Left lung (tissue), 14 donors: ENCODE measurements at places on chromosomes 7 and 10. TPM values are rescaled to one million over a fixed set of nuclear protein-coding genes. Genes with fewer than 3 reads are reported as not detected.

RBM20 gene
- polyA plus RNA-seq, result 1.8 TPM

GRCh38 chr7:108079276-108079647 is 50.9 kb downstream of the LAMB4 start:
- DNase-seq, result no peak

DNA sequence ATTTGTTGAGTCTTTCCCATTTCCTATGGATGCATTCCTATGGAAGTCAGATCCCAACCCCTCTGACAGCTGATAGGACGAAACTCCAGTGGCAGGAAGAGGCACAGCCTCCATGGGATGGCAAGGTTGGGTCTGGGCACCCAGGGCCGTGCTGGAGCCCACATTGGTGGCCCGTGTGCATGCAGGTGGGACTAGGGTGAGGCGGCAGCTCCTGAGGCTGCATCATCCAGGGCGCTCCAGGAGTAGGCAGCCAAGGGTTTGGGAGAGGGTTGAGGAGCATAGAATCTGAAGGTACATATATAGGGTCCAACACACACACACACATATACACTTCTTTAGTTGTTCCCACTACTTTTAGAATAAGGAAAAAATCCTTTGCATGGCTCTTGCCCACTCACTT is 81.4 kb upstream of the BMPER start:
- no peak for DNase-seq

AKR1B15 gene
- 0.18 TPM for polyA plus RNA-seq

GRCh38 chr7:151795168-151795811 is 81.6 kb downstream of the PRKAG2 start:
- DNase-seq, result no peak

DNA sequence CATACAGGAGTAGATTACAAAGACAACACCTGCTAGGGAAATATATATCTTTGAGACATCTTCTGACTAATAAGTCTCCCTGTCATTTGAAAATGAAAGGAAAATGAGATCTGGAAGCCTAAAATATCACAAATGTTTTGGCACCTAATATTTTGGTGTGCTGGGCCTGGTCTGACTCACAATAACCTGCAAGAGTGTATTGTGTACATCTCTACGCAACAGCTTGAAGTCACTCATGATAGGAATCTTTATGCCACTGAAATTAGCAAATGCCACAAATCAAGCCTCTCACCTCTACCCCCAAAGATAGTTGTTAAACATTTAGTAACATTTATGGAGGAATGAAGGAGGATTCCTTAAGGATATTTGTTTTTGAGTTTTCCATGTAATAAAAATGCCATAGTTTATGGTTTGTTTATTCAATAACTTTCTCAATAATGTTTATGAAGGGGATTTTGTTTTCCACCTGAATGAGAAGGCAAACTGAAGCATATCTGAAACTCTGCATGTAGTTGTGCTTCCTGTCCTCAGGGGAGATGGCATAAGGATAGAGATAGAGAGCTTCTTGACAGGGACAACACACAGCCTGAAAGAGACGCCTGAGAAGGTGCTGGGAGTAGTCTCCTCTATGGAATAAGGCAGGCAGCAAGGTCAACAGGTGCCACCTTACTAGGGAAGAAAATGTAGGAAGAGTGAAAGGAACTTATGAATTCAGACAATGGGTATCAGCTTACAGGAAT is 197.4 kb downstream of the AHR start:
- DNase-seq, result no peak

DNA sequence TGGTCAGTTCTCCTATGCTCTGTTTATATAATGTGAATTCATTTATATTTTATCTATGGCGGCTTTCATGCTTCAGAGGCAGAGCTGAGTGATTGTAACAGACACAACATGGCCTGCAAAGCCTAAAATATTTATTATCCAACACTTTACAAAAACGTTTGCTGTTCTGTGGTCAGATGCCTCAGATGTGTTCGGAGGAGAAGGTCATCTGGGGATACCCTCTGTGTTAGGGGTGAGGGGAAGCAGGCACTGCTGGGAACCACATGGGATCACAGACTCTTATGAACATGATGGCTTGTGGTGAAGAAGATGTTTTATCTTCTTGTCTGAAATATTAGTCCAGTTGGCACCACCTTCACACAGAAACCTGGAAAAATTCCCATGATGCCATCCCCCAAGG is 203.4 kb downstream of the PHTF2 start:
- no peak for DNase-seq

DNA sequence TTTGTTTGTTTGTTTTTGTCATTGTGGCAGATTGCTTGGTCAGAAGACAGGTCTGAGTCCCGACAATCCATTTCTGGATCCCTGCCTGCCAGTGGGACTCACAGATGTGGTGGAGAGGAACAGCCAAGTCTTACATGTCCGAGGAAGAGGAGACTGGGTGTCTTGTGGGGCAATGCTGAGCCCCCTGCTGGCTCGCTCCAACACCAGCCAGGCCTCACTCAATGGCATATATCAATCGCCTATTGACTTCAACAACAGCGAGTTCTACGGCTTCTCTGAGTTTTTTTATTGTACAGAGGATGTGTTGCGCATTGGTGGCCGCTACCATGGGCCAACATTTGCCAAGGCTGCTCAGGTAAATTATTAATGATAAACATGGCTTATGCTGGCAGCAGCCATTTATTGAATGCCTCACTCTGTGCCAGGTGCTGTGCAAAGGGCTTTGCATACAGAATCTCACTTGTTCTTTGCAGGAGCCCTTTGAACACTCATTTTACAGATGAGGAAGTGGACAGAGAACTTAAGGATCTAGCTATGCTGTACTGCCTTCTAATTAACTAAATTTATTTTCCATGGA is 33.3 kb downstream of the COX15 start:
- DNase-seq, result no peak

- no peak for DNase-seq
Measured at GRCh38 chr10:81814842-81815241, 60.2 kb upstream of the NRG3 start.

- DNase-seq, result no peak
Measured at GRCh38 chr7:55189146-55189766, 170.4 kb downstream of the EGFR start.

OGA gene
- polyA plus RNA-seq, result 224 TPM

DNA sequence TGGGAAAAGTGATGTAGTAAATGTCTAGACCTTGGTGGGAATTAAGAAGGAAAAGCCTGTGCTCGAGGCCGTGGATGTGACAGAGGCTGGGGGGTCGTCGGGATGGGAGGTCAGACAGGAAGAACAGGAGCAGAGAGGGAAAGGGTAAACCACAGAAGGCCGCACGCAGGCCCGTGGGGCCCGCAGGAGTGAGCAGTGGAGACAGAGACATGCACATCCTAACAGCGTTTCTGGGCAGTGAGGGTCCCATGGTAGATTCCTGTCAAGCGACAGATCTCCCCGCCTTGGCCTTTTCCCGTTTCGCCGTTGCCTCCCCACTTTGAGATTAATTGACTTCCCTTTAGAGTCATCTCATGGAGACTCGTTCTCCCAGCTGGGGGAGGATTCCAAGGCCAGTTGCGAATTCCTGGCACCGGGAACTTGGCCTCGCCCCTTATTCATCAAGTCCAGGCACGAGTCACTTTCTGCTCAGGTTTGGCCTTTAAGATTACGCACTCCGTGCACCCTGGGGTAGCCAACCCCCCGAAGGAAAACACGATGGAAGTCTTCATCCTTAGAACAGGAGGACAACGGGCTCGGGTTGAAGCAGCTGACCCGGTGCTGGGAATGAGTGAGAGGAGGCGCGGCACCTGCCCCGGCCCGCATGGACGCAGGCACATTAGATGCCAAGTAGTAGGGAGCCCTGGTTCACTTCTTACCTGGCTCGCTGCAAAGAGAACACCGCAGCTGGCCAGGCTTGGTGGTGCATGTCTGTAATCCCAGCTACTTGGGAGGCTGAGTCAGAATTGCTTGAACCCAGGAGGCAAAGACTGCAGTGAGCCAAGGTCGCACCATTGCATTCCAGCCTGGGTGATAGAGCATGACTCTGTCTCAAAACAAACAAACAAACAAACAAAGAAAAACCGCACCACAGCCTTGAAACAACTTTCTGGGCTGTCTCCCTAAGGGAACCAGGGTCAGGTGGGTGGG is 315.2 kb upstream of the SHH start:
- no peak for DNase-seq

PDK4 gene
- polyA plus RNA-seq, result 46.4 TPM

- DNase-seq, result peak; percentile 85
Measured at GRCh38 chr10:92695679-92696605, 6.2 kb downstream of the HHEX start.

TMEM176B gene
- polyA plus RNA-seq, result 18.3 TPM

DNA sequence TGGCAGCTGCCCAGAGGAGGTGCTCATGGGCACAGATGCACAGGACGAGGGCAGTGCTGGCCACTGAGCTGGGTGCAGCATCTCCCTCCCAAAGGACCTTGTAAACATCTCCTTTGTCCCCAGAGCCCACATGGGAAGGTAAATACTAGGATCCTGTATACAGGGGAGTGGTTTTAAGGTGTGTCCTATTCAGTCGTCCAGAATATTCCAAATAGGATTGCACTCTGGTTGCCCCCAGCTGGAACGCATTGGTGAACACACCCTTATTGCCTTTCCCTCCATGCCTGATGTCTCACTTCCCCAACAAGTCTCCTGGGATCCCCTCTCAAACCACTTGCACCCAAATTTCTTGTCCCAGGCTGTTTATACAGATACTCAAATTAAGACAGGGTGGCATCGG is 152.0 kb upstream of the PCBD1 start:
- DNase-seq, result no peak

DNA sequence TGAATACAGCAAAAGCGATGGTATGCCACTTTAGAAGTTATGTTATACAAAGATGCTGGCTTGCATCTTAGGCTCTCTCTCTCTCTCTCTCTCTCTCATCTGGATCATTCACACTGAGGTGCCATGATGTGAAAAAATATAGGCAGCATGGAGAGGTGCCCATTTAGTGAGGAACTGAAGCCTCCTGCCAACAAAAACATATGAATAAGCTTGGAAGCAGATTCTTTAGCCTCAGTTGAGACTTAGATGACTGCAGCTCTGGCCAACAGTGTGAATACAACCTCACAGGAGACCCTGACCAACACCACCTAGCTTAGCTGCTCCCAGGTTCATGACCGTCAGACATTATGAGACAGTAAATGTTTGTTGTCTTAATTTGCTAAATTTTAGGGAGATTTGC is 560.1 kb upstream of the LRRTM3 start:
- no peak for DNase-seq

- DNase-seq, result no peak
Measured at GRCh38 chr10:54620352-54620751, 180.7 kb downstream of the PCDH15 start.

UCN3 gene
- 1.6 TPM for polyA plus RNA-seq

STX1A gene
- 11.4 TPM for polyA plus RNA-seq

DNA sequence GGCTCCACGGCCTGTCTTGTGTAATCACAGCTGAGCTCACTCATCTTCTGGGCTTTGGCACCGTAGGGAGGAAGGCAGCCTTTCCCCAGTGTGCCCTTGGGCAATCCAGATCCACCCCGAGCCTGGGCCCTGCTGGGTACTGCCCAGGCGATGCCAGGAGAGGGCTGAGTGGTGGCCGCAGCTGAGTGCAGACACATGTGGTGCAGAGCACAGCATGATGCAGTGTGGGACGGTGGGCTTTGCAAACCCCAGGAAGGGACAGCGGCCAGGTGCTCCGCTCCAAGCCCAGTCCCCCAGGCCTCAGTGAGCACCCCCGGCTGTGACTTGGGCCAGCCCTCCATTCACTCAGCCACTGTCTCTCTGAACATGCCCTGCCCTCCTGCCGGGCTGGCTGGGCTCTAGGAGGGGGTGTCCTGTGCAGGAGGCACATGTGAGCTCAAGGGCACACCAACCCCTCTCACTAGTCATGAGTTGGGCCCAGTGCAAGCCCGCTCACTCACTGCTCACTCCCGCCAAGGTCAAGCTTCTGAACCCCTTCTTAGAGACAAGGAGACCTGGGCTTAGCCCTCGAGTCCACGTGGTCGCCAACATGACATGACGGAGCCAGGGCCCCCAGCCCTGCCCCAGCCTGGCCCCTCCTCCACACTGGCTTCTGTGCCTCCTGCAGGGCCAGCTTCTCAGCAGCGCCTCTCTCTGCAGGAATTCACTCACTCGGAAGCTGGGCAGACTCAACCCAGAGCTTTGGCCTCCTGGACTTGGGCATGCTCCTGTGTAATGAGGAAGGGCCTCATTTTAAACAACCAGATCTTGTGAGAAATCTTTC is 77.5 kb upstream of the INSIG1 start:
- DNase-seq, result no peak

DNA sequence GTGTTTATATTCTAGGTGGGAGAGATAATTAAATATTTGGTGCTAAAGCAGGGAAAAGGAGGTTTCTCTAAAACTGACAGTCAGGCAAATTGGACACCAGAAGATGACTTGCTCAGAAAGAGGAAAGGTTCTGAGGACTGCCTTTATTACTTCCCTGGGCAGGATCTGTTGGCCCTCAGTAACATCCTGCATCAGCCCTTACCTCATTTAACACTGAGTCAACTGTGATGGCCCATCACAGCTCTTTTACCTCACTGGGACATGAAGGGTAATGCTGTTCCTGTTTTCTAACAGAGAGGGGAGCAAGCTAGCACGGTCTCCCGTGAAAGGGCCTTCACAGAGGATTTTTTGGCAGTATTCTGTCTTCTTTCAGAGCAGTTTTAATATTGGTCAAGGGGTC is 12.0 kb downstream of the PPP1R17 start:
- no peak for DNase-seq

DNA sequence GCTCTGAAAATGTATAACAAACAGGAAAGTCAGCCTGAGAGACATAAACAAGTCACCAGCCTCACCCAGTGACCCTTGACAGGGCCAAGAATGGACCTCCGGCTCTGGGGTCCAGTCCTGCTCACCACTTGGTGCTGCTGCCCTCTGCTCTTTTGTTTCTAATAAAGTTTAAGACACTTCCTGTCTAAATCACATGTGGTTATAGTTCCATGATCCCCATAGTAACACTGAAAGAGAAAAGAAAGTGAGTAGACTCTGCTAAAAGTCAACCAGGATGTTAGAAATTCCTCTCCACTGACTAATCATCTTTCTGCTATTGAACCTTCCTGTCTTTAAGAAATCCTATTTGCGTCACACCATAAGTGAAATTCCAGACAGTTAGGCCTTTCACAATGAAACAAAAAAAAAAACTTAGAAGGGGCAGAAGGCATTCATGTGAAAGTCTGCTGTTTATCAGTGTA is 179.2 kb upstream of the BET1 start:
- DNase-seq, result no peak

GRCh38 chr7:50857804-50858489 is 75.3 kb upstream of the GRB10 start:
- no peak for DNase-seq

- DNase-seq, result no peak
Measured at GRCh38 chr7:98079891-98080648, 26.6 kb upstream of the LMTK2 start.

URGCP gene
- polyA plus RNA-seq, result 37.5 TPM

DNA sequence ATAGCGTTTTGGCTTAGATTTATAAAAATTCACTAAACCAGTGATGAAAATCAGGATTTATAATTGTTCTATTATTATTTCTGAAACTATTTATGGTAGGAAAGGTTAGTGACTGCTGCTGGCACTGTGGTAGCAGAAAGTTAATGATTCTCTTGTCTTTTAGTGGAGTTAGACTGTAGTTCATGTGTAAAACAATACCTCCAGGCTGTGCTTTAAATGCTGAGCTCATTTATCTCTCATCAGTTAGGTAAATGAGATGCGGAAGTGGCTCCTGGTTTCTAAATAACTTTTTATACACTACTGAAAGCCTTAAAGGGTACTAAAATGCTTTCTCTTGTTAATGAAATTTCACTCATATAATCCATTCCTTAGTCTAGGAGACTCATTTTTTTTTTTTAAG is 326.8 kb upstream of the POT1 start:
- no peak for DNase-seq
